ENCODE measurements at places on chromosomes 6 and 20.

- DNase-seq: peak; percentile 67
Observed at GRCh38 chr6:35148167-35148741, 7.1 kb upstream of the TCP11 start.

- DNase-seq: no peak
Observed at GRCh38 chr6:219641-220198, 72.6 kb upstream of the DUSP22 start.

GRCh38 chr20:62860924-62861691, 514 bp downstream of the TCFL5 start:
- peak; percentile 24 for DNase-seq

DNA sequence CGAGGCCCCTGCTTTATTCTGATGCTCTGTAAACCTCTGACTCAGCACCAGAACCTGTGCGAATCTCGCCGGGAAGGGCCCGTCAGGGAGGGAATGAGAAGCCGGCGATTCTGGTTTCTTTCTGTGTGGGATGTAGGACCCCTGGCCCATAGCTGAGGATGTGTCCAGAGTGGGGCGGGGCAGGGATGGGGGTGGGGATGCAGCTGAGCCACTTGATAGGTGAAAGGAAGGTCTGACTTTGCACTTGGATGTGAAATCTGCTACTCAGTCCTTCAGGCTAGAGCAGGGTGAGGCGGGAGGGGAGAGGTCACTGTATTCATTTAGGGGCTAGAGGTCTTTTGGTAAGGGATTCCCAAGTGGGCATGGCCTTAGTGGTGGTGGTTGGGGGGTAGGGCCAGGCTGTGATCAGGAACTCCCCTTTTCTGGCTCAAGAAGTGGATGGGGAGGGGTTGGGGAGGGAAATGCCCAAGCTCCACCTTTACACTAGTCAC, 2.3 kb downstream of the TOX2 start:
- DNase-seq: no peak

GRCh38 chr6:62357835-62358234, 71.8 kb upstream of the KHDRBS2 start:
- no peak for DNase-seq

DNA sequence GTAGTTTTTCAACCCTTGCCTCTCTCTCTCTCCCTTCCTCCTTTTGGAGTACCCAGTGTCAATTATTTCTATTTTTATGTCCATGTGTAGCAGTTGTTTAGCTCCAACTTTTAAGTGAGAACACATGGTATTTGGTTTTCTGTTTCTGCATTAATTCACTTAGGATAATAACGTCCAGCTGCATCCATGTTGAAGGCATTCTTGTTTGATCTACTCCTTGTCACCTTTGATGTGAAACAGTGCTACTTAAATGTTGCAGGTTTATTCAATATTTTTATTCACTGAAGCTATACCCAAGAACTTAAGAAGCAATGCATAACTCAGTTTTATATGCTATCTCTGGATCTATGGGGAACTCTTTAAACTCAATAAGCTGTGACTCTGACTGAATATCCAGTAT, 465.2 kb upstream of the ADGRB3 start:
- no peak for DNase-seq

DNA sequence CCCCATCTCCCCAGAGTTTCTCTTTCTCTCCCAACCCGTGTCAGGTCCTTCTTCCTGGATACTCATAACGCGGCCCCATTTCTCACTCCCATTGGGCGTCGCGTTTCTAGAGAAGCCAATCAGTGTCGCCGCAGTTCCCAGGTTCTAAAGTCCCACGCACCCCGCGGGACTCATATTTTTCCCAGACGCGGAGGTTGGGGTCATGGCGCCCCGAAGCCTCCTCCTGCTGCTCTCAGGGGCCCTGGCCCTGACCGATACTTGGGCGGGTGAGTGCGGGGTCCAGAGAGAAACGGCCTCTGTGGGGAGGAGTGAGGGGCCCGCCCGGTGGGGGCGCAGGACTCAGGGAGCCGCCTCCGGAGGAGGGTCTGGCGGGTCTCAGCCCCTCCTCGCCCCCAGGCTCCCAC, at the start of gene HLA-F:
HLA-F (plus strand) TSS at position 173 of the 404 bp plus-strand sequence; CDS start at position 203, 30 bp downstream.
- DNase-seq: peak; percentile 85

DNA sequence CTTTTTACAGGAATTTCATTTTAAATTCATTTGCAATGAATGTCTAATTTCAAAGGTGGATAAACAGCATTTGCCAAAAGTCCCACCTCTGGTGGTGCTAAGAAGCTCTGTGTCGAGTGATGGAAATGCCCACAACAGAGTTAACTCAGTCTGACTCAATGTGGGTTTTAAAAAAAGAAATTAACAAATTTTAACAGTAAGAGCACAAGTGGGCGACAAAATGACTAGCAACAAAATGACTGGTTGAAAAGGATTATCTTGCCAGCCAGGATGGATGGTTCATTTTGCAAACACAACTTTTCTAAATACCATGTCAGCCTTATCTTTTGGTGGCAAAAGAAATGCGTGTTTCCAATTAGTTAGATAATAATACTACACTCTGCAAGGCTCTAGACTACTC, 14.3 kb upstream of the TAGAP start:
- peak; percentile 54 for DNase-seq

DNA sequence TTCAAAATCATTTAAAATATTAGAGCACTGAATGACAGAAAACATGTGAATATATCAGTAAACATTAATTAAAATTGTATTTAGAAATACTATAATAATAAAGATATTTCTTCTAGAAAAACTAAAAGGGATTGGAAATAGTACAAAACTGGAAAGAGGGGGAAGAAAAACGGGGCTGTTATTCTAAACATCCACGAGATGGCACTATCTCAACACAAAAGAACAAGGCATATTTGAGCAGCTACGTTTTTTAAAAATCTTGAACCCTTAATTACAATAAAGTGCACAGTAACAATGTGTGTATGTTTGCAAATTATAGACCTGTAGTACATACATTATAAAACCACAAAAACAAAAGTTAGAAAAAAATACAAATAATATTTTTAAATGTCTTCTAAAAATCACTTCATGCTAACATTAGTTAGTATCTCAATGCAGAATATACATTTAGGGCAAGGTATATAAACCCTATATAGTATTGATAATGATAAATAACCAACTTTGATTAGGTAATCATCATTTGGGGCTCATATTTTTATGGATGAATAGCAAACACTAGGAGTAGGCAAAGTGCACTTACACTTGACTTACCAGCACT, 42.5 kb upstream of the PNISR start:
- DNase-seq: no peak

- no peak for DNase-seq
Observed at GRCh38 chr6:167422934-167423333, 98.0 kb downstream of the TTLL2 start.

DNA sequence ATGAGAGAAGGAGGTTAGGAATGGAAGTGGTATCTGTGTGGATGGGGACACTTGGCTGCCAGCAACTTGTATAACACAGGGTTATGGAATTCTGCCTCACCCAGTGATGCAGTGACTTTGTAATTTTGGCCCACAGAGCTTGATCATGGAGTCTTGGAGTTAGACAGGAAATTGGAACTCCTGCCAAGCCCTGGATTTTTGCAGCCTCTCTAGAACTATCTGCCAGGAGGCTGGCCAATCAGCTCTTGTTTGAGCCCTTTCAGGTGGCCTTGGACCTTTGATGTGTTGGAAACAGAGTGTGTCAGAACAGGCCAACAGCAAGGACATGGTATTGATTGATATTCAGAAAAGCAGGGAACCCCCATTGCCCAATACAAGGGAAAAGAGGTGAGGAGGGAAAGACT, 157.7 kb upstream of the GGTLC1 start:
- DNase-seq: no peak

DNA sequence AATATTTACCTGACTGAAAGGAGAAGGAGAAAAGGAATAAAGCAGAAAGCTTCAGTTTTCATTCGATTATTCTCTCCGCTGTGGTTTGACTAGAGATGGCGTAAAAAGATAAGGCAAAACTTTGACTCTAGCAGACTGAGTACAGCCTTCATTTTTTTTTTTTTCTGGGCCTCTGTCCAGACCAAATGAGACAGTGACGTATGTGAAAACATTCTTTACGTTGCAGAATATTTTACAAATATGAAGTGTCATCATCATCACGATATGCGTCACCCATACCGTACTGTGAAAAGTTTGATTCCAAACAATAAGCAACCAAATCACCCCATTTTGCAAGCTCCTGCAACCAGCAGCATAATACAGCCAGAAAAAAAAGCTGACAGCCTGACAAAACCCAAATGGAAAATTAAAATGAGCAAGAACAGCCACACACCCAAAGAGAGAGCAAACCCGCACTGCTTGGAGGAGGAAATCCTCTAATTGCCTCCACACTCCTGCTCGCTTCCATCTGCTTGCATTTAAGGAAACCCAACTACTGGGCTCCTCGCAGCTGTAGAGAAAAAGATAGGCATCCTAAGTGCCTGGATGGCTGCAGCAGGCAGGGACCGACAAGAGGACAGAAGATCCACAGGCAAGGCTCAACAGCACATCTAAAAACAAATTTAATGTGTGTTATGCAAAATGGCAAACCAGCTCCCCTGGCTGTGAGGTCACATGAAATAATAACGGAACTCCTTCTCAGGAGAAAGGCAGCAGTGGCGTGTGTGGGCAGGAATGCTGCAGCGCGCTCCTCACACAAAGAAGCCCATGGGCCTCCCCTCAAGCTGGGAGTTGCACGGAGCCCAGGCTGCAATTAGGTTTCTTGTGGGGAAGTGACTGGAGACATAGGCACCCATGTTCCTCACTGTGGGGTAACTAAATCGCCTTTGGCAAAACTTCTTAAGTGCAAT, 113.1 kb downstream of the FYN start:
- peak; percentile 61 for DNase-seq
